ENCODE measurements at places on chromosomes 5 and 9.

DNA sequence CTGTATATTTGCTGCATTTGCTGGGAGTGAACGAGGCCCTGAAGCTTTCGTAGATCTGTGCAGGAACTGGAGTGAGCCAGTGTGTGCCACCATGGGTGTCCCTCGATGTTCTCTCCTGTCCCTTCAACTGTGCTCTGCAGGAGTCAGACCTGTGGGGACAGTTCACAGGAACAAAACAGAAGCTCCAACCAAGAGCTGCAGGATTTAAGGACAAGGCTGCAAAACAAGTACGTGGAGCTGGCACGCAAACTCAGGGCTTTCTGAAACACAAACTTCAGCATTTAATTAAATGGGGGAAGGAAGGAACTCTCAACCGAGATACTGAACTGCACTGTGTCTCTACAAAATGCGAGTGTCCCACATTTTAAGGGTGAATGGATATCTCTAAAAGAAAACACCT, 24.2 kb downstream of the BASP1 start:
- no peak for DNase-seq

GRCh38 chr5:131305906-131306305, 42.1 kb downstream of the CDC42SE2 start:
- DNase-seq, result no peak

DNA sequence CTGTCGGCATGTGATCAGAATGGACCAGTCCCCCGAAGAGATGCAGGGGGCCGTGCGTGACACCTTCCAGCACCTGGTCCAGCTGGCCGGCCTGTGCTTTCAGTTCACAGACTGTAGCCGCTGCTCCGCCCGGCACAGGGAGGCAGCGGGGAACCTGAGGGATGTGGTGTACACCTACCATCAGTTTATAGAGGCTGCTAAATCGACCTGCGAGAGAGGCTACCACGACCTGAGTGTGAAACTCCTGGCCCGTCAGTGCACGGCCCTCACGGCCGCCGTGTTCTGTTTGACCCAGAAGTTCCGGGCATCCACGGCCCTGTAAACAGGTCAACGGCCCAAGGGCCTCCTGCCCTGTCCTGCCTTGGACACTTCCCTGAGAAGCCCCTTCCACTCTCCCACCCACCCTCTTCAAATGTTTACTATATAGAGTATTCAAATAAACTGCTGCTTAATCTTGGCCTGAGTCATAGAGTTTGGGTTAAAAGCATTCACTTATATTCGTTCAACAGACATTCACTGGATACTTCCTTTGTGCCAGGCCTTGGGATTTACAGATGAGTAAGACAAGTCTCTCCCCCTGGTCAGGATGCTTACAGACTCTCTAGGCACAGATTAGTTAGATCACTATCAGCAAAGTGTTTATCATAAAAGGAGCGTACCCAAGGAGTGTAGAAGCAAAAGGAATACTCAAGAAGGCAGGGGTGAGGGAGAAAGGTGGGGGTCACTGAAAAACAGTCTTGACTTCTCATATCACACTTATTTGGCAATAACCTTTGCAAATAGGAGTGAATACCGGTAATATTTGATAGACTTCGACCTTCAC, 6.9 kb upstream of the TRMT10B start:
- no peak for DNase-seq

DNA sequence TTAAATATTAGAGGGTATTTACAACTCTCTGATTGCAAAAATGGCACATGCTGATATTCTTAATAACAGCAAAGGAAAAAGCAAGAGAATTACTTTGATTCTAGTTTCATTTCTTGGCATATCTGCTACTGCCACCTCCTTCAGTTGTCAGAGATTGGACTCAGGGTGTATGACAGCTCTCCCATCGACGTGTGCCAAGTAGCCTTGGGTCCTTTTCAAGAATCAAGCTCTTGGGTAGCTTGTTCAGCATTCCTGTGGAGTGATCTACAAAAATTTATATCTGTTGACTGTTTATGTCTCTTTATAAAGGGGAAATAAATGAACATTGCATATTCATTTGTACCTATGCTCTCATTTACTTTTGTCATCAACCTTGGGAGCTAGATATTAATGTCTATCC, 315.6 kb downstream of the PRR16 start:
- no peak for DNase-seq

DNA sequence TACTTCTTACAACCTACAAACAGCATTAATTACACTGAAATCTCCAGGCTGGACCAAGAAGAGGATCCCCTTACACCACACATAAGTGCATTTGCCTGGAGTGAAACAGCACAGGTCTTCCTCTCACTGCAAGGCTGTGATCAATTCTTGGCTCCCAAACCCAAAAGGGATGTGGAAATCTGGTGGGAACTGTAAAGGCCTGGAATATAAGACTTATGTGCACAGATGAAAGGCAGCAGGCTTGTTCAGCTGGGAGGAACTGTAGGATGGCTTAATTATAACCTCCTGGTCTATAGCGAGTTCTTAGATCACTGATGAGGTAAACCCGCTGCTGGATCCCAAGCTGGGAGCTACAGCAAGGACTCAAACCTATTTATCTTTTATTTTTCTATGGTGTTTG, 182.9 kb upstream of the TNC start:
- DNase-seq, result no peak

DNA sequence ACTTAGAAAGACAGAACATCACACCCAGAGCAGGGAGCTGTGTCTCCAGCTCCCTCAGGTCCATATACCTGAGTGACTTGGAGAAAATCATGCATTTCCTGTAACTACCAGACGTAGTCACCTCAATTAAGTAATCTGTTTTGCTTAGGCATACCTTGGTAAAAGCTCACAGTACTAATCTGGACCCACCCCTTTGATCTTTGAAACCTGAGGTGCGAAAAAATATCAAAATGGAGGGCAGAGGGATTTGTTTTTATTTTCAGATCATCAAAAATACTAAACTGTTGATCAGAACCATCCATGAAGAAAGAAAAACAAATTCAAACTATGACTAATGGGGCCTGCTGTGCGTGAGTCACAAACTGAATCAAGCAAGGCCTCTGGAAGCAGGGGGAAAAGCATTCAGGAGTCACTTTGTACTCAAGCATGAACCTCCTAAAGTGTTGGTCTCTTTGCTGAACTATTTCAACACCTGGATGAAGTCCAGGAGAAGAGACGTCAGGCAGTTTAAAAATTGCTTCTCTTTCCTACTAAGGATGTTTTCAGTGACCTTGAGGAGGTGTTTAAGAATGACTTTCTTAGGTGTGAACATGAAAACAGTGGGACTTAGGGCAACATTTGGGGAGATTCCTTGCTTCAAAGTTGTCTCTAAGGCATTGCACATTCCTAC, 76.3 kb downstream of the MUSK start:
- DNase-seq, result no peak

- no peak for DNase-seq
Measured at GRCh38 chr5:1719860-1720259, 79.8 kb downstream of the MRPL36 start.

DNA sequence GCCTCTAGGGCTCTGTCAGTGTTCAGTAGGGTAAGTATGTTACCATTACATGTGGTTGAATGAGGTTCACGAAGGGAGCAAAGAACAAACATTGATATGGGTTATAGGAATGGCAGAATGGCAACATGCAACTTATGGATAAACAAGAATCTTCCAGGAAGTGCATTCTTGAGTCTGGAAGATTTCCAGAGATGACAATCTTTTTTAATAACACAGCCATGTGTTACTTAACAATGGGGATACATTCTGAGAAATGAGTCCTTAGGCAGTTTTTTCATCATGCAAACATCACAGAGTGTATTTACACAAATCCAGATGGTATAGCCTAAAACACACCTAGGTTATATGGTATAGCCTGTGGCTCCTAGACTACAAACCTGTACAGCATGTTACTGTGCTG, 9.1 kb upstream of the SLC28A3 start:
- DNase-seq, result no peak

DNA sequence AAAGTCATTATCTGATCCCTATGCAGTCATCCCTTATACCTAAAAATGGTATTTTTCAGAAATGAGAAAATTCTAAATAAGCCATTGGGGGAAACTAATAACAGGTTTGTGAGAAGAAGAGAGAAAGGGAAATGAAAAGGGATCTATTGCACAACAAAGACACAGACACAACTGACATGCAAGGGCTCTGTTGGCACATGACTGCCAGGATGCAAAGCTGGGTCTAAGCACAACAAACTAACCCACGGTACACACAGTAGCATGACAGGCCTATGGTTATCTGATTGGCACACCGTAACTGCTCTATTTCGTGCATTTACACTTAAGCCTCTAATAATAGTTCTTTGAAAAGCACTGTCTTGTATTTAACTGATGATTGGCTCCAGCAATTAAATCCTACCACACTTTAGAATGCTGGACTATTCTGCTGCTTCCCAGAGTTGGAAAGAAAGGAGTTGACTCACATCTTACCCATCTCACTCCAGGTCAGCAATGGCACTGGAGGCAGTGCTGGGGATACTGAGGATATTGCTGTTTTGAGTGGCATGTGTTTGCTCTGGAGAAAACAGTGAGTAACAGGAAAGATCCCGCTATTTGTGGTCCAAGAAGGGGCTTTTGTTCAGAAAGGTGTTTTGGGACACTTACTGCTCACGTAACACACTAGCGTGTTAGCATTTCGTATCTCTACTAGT, 328.3 kb downstream of the GLIS3 start:
- no peak for DNase-seq

- no peak for DNase-seq
Measured at GRCh38 chr5:150484964-150485692, 22.8 kb upstream of the NDST1 start.

DNA sequence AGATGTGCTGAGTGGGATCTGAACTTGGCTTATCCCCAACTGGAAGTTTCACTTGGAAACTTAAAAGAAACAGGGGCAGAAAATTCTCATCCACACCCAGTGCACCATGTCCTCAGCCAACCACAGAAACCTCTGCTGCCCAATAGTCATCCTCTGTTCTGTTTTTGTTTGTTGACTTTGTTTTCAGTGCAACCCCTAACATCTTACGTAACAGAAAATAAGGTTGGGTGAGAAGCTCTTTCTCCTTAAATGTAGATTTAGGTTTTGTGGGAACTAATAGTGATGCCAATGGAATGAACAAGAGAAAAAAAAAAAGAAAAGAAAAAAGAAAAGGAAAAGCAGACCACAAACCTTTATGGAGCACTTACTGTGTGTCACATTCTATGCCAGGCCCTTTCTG, 262.8 kb downstream of the PAPPA start:
- no peak for DNase-seq

Measured in germinal center (tissue), 1 donor.